Fibroblast of skin of right quadriceps (primary cell): ENCODE measurements at places on chromosomes 3 and 15.

DNA sequence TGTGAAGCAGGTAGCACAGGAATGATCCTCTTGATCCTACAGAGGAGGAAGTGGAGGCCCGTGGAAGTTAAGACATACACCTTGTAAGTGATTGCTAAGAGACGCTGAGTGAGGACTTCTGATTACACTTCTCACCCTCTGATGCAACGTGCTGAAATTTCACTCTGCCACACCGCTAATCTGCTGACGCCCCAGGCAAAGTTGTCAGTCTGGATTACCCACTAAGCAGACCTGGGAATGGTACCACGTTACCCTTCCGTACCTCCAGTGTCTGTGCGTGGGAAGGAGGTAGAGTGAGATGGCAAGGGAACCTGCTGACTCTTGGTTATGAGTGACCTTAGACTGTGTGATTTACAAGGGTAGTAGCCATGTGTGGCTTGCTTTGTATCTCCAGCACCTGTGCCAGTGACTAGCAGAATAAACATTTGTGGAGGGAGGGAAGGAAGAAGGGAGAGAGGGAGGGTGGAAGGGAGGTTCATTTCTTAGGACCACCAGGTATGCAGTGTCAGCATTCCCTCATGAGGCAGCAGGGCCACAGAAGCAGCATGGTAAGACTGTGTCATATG is 115.0 kb downstream of the ALDH1A2 start:
- no peak for DNase-seq

GRCh38 chr3:82143661-82144412 is 382.4 kb upstream of the GBE1 start:
- no peak for DNase-seq

DNA sequence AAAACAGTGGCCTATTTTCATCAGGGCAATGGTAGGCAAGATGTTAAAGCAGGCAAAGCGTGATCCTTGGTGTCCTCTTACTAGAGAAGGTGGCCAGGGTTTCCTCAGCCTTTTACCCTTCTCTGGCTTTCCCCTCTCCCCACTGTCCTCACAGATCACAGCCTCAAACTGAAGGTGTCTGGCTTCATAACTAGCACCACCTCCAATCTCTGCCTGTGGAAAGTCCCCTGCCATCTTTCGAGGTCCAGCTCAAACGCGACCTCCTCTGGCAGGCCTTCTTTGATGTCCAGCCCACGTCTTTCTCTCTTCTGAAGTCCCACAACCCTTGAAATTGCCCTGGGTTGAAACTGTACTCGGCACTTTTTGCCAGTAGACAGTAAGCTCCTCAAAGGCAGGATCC is 35.9 kb downstream of the CYP19A1 start:
- no peak for DNase-seq

GRCh38 chr3:67540198-67540894 is 114.1 kb downstream of the SUCLG2 start:
- no peak for DNase-seq

GRCh38 chr15:65067645-65068402 is at the start of gene RASL12:
RASL12 (minus strand) TSS chr15:65067991; CDS start chr15:65067835, 156 bp downstream.
- no peak for DNase-seq

DNA sequence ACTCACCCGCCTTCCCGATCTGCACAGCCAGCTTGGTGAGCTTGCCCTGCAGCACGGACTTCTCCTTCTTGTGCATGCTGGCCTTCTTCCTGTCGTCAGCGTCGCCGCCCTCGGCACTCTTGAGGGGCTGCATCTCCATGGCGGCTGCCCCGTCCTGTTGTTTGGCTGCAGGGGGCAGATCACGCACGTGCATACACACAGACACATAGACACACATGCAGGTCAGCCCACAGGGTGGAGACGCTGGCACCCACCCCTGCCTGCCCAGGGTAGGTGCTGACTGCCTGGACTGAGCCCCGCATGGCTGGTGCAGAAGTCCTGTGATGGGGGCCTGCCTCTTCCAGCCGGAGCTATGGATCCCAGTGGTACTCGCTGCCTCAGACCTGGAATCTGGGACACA is 57.3 kb upstream of the SEC13 start:
- DNase-seq: no peak
